ENCODE measurements at places on chromosomes 4 and X. TPM values are rescaled to one million over a fixed set of nuclear protein-coding genes. Genes with fewer than 3 reads are reported as not detected.

DNA sequence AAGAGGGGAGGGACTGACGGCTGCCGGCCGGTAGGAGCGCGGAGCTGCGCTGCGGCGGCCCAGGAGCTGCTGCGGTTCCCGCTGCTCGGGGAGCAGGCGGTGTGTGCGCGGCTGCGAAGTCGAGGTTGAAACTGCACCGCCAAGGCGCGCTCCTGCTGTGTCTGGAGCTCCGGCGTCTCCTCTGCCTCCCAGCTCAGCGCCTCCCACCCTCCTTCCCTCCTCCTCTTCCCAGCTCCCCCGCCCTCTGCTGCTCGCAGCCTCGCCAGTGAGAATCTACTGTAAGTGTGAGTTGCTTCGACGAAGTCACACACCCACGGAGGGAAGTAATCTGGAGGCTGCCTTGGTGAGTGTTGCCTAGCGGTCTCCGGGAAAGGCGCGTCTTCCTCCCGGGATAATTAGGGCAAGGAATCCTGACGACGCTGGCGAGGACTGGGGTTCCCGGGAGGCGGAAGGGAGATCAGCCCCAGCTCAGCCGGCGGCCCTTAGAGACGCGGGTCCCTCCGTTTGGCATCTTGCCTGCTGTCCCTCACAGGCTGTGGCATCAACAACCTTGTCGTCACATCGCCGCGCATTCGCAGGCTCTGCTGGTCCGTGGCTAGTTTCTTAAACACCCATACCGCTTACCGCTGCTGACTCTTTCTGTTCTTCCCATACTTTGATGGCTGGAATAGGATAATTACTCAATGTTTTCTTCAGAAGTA, at the start of gene EPHA5:
Gene EPHA5, minus strand, starts transcription at position 159 of the 701 bp plus-strand sequence. CDS start 747 bp downstream, outside the sequence.
- DNase-seq, result no peak

DNA sequence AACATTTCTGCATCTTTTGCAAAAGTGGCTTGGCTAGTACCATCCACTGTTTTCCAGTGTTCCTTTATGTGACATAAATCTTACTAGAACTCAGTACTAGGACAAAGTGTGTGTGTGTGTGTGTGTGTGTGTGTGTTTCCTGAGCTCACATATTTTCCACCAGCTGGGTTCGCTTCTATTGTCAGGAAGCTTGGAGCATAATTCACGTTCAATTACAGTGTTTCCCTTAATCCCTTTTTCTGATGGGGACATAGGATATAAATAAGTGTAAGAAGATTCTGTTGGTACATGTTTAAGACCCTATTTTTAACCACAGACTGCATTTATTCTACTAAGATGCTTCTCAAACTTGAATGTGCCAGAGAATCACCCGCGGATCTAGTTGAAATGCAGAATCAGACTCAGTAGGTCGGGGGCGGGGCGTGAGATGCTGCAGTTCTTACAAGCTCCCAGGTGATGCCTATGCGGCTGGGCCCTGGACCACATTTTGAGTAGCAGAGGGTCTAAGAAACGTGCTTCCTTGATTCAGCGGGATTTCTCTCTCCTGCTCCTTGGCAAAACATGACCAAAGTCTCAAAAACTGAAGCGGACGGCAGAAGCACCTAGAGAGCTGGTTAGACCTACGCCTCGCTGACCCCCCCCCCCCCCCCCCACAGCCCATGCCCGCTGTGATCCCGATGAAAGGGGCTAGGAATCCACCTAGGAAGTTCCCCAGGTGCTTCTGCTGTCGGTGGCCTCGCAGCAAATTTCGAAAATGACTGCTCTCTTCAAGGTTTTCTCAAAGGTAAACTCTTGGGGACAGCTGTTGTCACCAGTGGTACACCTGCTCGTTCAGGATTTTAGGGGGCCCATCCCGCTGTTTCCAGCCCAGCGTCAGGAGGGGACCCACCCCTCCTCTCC, 797 bp downstream of the CD99L2 start:
- peak; percentile 74 for DNase-seq

Gene RIPPLY1
- total RNA-seq, result not detected

DNA sequence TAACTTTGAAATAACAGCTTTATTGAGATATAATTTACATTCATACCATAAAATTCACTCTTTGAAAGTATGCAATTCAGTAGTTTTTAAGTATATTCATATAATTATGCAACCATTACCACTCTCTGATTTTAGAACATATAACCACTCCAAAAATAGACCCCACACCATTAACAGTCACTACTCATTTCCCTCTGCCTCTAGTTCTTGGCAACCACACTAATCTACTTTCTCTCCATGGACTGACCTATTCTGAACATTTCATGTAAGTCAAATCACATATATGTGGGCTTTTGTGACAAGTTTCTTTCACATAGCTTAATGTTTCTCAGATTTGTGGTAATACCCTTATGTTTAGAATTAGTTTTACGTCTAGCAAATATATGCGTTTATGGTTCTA, 19.5 kb upstream of the GLRA3 start:
- DNase-seq, result no peak

GRCh38 chrX:132004728-132005127, 18.4 kb upstream of the STK26 start:
- no peak for DNase-seq

- no peak for DNase-seq
Observed at GRCh38 chr4:81724925-81725329, 253.2 kb upstream of the RASGEF1B start.

DNA sequence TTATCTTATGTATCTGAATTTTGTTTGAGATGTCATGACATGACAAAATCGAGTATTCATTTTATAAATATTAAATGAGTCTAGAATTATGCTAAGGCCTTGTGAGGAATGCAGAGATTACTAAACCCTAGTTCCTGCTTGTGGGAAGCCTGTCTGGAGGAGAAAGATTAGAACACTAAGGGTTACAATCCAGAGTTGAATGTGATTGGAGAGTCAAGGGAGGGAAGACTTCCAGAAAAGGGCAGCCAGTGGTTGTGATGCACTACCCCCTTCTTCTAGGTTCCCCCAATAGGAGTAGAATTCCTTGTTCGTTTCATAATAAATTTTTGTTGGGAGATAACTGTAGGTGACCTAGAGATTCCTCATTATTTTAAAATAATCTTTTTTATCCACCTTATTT, 141.1 kb downstream of the AFF1 start:
- DNase-seq, result no peak

Gene CLIC2
- total RNA-seq, result 0.07 TPM

Gene TGIF2LX
- total RNA-seq, result not detected

All from Karpas-422 (cell line).